Transverse colon (tissue), 4 donors: ENCODE measurements at places on chromosomes 2 and 18. TPM values are rescaled to one million over a fixed set of nuclear protein-coding genes. Genes with fewer than 3 reads are reported as not detected.

The DNAJC5G gene
- not detected for total RNA-seq

The LIMS1 gene
- 16.3 TPM for total RNA-seq

The FAM237A gene
- not detected for total RNA-seq

The COLEC12 gene
- total RNA-seq: 3.8 TPM

The SLC5A7 gene
- not detected for total RNA-seq

The LYPD6 gene
- total RNA-seq: 1.3 TPM

DNA sequence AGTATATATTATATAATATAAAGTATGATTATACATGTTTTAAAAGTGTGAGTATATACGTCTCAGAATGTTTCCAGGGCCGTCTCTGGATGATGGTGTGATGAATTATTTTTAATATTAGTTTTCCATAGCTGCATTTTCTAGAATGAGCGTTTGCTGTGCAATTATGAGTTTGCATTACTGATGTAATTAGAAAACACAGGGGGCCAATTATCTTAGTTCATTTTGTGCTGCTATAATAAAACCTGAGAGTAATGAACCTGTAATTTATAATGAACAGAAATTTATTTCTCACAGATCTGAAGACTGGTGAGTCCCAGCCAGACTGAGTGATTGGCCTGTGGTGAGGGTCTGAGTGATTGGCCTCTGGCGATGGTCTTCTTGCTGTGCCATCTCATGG is 4.0 kb upstream of the HJURP start:
- no peaks in the 10 kb centered on the region for H3K27me3 ChIP-seq
- peaks cover 9% of the 10 kb centered on the region for H3K4me1 ChIP-seq
- no peak overlapping the region for H3K4me3 ChIP-seq
- H3K36me3 ChIP-seq: no peaks in the 10 kb centered on the region
- H3K27ac ChIP-seq: no peak overlapping the region

- no peak overlapping the region for H3K4me3 ChIP-seq
- no peak overlapping the region for H3K27ac ChIP-seq
- no peak for DNase-seq
- no peaks in the 10 kb centered on the region for H3K4me1 ChIP-seq
- H3K27me3 ChIP-seq: no peaks in the 10 kb centered on the region
- no peaks in the 10 kb centered on the region for H3K36me3 ChIP-seq
Measured at GRCh38 chr2:195899226-195899625, 169.4 kb downstream of the DNAH7 start.

GRCh38 chr2:210432633-210433032 is 43.9 kb downstream of the LANCL1 start:
- no peaks in the 10 kb centered on the region for H3K27me3 ChIP-seq
- no peak overlapping the region for H3K4me3 ChIP-seq
- no peaks in the 10 kb centered on the region for H3K4me1 ChIP-seq
- DNase-seq: no peak
- H3K36me3 ChIP-seq: peaks cover 28% of the 10 kb centered on the region
- H3K27ac ChIP-seq: no peak overlapping the region

DNA sequence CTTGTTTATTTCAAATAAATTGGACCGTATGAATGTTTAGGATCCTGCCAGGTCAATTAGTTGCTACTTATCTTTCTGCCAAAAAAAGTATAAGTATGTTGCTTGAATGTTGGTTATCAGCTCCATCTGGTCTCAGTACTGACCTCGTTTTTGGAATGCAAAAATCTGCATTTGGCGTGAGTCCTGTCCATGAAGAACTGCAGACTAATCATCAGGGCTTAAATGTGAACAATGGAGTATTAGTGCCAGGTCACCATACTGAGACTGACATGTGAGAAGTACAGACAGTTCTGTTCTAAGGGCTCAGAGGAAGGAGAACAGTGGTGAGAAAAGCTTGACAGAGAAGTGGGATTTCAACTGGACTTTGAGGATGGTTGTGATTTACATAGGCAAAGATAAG is 393.1 kb upstream of the SLC14A2 start:
- no peaks in the 10 kb centered on the region for H3K27me3 ChIP-seq
- H3K36me3 ChIP-seq: no peaks in the 10 kb centered on the region
- no peak overlapping the region for H3K4me3 ChIP-seq
- no peaks in the 10 kb centered on the region for H3K4me1 ChIP-seq
- no peak for DNase-seq

- no peak overlapping the region for H3K27ac ChIP-seq
- DNase-seq: no peak
- H3K4me3 ChIP-seq: no peak overlapping the region
- H3K4me1 ChIP-seq: peaks cover 21% of the 10 kb centered on the region
- no peaks in the 10 kb centered on the region for H3K36me3 ChIP-seq
Measured at GRCh38 chr18:61579581-61579980, 246.4 kb downstream of the CDH20 start.

GRCh38 chr2:233811087-233811486 is 33.0 kb downstream of the MROH2A start:
- no peak overlapping the region for H3K27ac ChIP-seq
- no peak for DNase-seq
- no peak overlapping the region for H3K4me3 ChIP-seq
- H3K4me1 ChIP-seq: no peaks in the 10 kb centered on the region
- no peaks in the 10 kb centered on the region for H3K27me3 ChIP-seq

DNA sequence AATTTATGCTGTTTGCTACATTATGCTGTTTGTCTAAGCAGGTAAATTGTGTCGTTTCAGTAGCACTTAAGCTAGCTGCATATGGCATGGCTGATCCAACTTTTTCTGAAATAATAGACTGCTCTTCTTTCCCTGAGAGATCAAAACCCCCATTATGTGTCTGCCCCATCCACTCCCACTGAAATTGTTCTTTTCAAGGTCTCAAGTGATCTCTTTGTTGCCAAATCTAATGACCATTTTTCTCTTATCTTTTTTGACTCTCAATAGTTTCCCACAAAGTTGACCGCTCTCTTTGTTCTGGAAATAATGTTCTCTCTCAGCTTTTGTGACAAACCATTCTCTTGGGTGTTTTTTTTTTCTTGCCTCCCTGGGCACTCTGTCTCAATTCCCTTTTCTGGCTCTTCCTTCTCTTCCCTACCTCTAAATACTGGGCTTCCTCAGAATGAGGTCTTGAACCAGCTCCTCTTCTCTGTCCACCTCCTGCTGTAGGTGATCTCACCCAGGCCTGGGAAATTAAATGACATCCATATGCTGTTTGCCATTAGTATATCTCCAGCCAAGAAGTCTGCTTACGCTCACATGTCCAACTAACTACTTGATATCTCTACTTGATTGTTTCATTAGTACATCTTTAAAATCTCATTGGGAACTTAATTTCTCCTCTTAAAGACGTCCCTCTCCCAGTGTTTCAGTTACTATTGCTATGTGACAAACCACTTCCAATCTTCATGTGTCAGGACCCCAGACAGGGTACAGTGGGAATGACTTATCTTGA is 107.3 kb upstream of the TLK1 start:
- H3K4me1 ChIP-seq: no peaks in the 10 kb centered on the region
- no peaks in the 10 kb centered on the region for H3K36me3 ChIP-seq
- no peak for DNase-seq
- no peak overlapping the region for H3K27ac ChIP-seq

DNA sequence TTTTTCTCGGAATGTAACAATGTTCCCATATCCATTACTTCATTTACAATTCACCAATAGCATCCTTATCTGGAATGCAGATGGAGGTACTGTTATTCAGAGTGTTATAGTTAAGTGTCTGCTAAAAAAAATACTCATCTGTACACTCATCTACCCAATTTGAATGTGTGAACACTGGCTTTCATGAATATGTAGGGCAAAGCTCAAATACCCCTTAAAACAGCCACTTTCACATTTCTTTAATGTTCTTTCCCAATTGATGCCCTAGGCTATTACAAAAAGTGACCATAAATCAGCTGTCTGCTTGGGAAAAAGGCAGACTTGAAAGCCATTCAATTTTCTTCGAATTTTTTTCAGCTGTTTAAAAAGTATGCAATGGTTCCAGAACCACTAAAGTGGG is 796.3 kb upstream of the FSHR start:
- H3K27ac ChIP-seq: no peak overlapping the region
- H3K27me3 ChIP-seq: no peaks in the 10 kb centered on the region
- no peak for DNase-seq
- H3K4me3 ChIP-seq: no peak overlapping the region
- H3K4me1 ChIP-seq: no peaks in the 10 kb centered on the region
- no peaks in the 10 kb centered on the region for H3K36me3 ChIP-seq

DNA sequence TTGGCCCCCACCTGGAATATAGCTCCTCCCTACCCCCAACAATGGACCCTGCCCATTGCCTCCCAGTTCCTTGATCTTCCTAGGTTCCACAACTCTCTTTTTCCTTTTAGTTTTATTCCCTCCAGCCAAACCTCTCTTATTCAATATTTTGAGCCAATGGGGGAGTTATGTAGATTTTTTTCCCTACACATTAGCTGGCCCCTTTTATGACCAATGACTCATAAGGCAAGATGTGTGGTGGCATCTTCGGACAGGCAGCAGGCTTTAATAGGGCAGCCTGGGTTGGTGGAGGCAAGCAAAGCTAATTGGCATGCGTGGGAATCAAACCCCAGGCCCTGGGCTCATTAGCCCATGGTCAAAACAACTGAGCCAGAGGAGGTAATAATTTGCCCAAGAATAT is 9.2 kb downstream of the GRP start:
- H3K4me3 ChIP-seq: no peak overlapping the region
- H3K36me3 ChIP-seq: no peaks in the 10 kb centered on the region
- DNase-seq: no peak
- H3K27ac ChIP-seq: no peak overlapping the region

GRCh38 chr2:170180031-170180566 is 2.2 kb downstream of the MYO3B start:
- no peak overlapping the region for H3K4me3 ChIP-seq
- no peaks in the 10 kb centered on the region for H3K4me1 ChIP-seq
- no peak for DNase-seq
- no peaks in the 10 kb centered on the region for H3K36me3 ChIP-seq
- no peaks in the 10 kb centered on the region for H3K27me3 ChIP-seq

- DNase-seq: no peak
- no peak overlapping the region for H3K27ac ChIP-seq
- no peak overlapping the region for H3K4me3 ChIP-seq
- H3K27me3 ChIP-seq: no peaks in the 10 kb centered on the region
Measured at GRCh38 chr18:31688606-31689005, 4.2 kb upstream of the B4GALT6 start.

GRCh38 chr2:122164964-122165363 is 409.5 kb downstream of the TSN start:
- no peaks in the 10 kb centered on the region for H3K27me3 ChIP-seq
- no peak overlapping the region for H3K4me3 ChIP-seq
- H3K4me1 ChIP-seq: no peaks in the 10 kb centered on the region
- no peak overlapping the region for H3K27ac ChIP-seq

DNA sequence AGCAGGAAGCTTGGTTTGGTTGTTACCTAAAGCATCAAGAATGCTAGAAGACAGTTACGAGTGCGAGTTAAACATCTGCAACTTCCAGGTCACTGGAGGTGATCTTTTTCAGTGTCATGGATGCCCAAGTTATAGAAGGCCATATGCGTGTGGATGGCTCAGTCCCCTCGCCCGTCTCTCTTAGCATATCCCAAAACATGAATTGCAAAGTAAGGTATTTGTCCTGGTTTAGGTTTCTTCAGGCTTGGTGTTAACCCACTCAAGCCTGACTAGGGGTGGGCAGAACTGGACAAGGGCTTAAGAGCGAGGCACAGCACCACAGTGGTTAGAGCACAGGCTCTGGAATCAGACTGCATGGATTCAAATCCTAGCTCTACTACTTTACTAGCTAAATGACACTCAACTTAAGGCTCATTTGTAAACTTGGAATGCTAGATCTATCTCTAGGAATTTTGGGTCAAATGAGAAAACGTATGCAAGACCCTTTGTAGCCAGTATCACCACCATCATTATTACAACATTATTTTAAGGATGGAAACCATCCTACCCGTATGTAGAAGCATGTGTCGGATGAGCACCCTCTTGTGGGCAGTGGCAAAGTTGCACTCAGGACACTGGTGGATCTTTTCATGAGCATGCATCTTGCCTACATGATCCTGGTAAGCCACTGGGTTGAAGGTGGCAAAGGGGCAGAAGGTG is 11.2 kb downstream of the ZNF142 start:
- H3K4me1 ChIP-seq: no peaks in the 10 kb centered on the region
- H3K27me3 ChIP-seq: no peaks in the 10 kb centered on the region
- H3K36me3 ChIP-seq: peaks cover 6% of the 10 kb centered on the region

- peaks cover 16% of the 10 kb centered on the region for H3K4me1 ChIP-seq
- H3K4me3 ChIP-seq: no peak overlapping the region
- DNase-seq: peak; percentile 52
- no peaks in the 10 kb centered on the region for H3K27me3 ChIP-seq
Measured at GRCh38 chr2:86221066-86221684, 21.9 kb downstream of the MRPL35 start.

GRCh38 chr18:10928772-10929373 is 220.5 kb downstream of the PIEZO2 start:
- no peaks in the 10 kb centered on the region for H3K27me3 ChIP-seq
- no peak for DNase-seq
- H3K27ac ChIP-seq: peak overlapping the region; percentile 52
- no peaks in the 10 kb centered on the region for H3K4me1 ChIP-seq
- no peak overlapping the region for H3K4me3 ChIP-seq
